Gastrocnemius medialis (tissue), 4 donors: ENCODE measurements at places on chromosomes 11 and 22. TPM values are rescaled to one million over a fixed set of nuclear protein-coding genes. Genes with fewer than 3 reads are reported as not detected.

DNA sequence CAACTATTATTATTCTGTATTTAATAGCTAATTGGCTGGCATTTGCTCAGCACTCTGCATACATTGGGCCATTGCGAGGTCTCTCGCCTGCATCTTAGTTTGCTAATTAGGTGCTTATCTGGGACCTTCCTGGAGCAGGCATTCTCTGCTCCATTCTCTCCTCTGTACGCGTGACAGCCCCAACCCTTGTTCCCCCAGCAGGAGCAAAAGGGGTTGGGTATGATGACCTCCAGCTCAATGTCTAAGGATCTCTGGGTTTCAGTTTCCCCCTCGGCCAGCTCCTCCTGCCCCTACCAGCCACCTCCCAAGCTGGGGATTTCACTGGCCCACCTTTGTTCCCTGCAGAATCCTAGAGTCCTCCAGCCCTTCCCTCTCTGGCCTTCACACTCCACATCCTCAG, 9.7 kb upstream of the LGALS2 start:
- H3K4me1 ChIP-seq = no peaks in the 10 kb centered on the region
- H3K4me3 ChIP-seq = no peak overlapping the region
- H3K36me3 ChIP-seq = no peaks in the 10 kb centered on the region

PIWIL4 gene
- 0.70 TPM for total RNA-seq

- H3K27ac ChIP-seq = peak overlapping the region; percentile 90
- H3K36me3 ChIP-seq = no peaks in the 10 kb centered on the region
- DNase-seq = peak; percentile 72
- no peak overlapping the region for H3K4me3 ChIP-seq
These were observed 18.9 kb upstream of the C11orf96 start for GRCh38 chr11:43923406-43924111.

DNA sequence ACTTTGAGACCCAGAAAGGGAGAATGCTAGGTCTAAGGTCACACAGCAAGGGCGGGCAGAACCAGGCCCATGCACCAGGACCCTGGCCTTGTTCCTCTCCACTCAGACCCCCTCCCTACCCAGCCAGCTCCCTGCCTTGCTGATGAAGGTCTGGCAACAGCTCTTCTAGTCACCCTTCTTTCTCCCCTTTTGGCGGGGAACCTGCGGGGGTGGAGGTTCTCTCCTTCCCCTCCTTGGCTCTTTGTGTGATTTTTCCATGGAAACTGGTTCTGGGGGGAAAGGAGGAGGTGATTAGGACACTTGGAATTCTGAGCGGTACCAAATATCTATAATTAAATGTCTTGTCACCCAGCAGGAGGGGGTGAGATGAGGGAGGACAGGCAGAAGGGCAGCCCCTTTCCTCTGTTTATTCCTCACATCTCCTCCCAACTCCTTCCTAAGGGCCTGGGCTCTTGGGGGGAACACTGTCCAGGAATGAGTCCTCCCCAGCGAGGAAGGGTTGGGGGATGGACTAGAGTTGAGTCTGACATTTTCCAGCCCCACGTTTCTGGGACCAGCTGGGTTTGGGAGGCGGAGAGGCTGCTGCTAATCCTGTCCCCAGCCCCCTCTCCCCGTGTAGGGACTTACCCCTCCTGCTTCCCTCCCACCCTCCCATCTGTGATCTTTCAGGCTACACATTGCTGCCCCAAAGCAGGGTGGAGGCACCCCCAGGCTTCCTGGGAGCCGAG, 7.4 kb downstream of the ARHGEF17 start:
- DNase-seq = no peak
- H3K27ac ChIP-seq = peak overlapping the region; percentile 81
- H3K4me1 ChIP-seq = peaks cover 8% of the 10 kb centered on the region

- H3K4me3 ChIP-seq = no peak overlapping the region
- H3K27ac ChIP-seq = no peak overlapping the region
These were observed 3.1 kb downstream of the EED start for GRCh38 chr11:86247608-86248007.

DNA sequence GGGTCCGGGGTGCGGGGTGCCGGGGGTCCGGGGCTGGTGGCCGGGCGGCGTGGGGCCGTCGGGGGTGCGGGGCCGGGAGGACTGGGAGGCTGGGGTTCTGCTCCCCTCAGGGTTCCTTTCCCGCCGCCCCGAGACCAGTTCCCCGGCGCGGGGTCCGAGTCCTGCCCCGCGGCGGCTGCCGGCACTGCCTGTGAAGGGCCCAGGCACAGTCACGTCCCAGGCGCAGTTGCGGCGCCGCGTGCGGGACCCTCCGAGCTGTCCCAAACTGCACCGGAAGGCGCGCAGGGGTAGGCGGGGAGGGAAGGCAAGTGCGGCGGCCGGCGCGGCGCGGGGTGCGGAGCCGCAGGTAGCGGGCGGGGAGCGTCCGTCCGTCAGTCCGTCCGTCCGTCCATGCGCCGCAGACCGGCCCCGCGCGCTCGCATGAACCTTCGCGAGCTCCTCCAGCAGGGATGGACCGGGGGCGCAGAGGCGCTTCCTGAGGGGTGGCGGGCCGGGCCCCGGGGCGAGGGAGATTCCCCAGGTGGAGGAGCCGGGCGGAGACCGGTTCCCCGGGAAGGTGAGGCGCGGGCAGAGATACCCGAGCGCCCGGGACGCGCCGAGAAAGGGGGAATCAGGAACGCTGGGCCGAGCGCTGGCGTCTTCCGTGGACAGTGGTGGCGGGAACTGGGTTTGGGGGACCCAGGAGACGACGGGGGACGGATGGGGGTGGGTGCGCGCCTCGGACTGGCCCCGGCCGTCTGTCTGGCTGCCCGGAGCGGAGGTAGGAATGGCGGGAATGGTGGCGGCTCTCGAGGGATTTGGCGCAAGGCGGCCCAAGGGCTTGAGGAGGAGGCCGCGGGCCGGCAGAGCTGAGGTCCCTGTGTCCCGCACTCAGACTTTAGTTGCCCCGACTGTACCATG, 3.1 kb upstream of the ADORA2A start:
- peaks cover 6% of the 10 kb centered on the region for H3K27me3 ChIP-seq
- peaks cover 13% of the 10 kb centered on the region for H3K4me1 ChIP-seq
- DNase-seq = no peak
- H3K4me3 ChIP-seq = peak overlapping the region; percentile 71
- no peaks in the 10 kb centered on the region for H3K36me3 ChIP-seq
- H3K27ac ChIP-seq = peak overlapping the region; percentile 16

TEX12 gene
- 2.1 TPM for total RNA-seq

FOSL1 gene
- total RNA-seq = 0.36 TPM

DNA sequence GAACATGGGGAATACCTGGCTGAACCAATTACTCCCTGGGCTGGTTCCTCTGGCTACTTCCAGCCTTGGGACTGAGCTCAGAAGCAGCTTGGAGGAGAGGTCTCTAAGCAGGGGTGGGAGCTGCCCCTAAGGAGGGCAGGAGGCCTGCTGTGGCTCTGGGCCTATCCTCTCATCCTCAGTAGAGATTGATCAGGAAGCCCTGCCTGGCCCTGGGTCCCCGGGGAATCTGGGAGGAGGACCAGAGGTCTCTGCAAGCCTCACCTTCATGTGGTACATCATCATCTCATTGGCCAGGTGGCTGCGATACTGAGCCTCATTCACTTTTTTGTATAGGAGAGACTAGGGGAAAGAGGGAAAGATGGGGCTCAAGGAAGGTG, 91.1 kb downstream of the PDE2A start:
- DNase-seq = no peak
- no peak overlapping the region for H3K4me3 ChIP-seq
- H3K27me3 ChIP-seq = peaks cover 4% of the 10 kb centered on the region
- no peaks in the 10 kb centered on the region for H3K4me1 ChIP-seq

DNA sequence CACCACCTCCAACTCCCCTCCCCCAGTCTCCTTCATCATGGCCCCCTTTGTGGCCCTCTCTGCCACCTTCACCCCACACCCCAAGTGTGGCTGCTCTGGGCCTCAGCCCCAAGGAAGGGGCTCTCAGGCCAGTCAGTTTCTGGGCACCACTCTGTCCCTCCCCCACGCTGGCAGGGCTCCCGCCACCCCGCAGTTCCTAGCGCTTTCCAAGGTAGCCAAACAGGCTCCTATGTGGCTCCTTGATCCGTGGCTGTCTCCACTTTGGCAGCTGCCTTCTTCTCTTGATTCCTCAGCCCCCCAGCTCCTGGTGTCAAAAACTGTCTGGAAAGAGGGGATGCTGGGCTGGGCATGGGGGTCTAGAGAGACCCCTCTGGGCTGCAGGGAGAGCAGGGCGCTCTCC, 10.4 kb upstream of the CACNA1I start:
- no peak overlapping the region for H3K4me3 ChIP-seq
- H3K27ac ChIP-seq = no peak overlapping the region
- H3K27me3 ChIP-seq = peaks cover 52% of the 10 kb centered on the region
- no peak for DNase-seq
- no peaks in the 10 kb centered on the region for H3K36me3 ChIP-seq
- H3K4me1 ChIP-seq = peaks cover 4% of the 10 kb centered on the region

GRCh38 chr11:2132246-2132645, 6.9 kb downstream of the IGF2 start:
- no peaks in the 10 kb centered on the region for H3K36me3 ChIP-seq
- H3K4me3 ChIP-seq = no peak overlapping the region
- DNase-seq = no peak
- H3K4me1 ChIP-seq = no peaks in the 10 kb centered on the region

- peak overlapping the region; percentile 73 for H3K4me3 ChIP-seq
- no peaks in the 10 kb centered on the region for H3K27me3 ChIP-seq
- H3K27ac ChIP-seq = no peak overlapping the region
- peaks cover 42% of the 10 kb centered on the region for H3K4me1 ChIP-seq
- H3K36me3 ChIP-seq = no peaks in the 10 kb centered on the region
- no peak for DNase-seq
These were observed 2.2 kb downstream of the PHRF1 start for GRCh38 chr11:578276-579035.

GRCh38 chr11:62418733-62419132, at the start of gene SCGB1A1:
SCGB1A1 (plus strand) TSS chr11:62419033; CDS start chr11:62419096, 63 bp downstream.
- no peak within 1 kb of the TSS for H3K4me3 ChIP-seq
- no peaks in the 10 kb centered on the region for H3K36me3 ChIP-seq
- H3K27ac ChIP-seq = no peak within 1 kb of the TSS
- no peak for DNase-seq
- no peaks in the 10 kb centered on the region for H3K27me3 ChIP-seq
- H3K4me1 ChIP-seq = no peaks in the 10 kb centered on the region

SPECC1L gene
- 18.7 TPM for total RNA-seq

ASCL2 gene
- not detected for total RNA-seq

IL18 gene
- total RNA-seq = 7.7 TPM
